ENCODE measurements at places on chromosomes 5 and 9.

DNA sequence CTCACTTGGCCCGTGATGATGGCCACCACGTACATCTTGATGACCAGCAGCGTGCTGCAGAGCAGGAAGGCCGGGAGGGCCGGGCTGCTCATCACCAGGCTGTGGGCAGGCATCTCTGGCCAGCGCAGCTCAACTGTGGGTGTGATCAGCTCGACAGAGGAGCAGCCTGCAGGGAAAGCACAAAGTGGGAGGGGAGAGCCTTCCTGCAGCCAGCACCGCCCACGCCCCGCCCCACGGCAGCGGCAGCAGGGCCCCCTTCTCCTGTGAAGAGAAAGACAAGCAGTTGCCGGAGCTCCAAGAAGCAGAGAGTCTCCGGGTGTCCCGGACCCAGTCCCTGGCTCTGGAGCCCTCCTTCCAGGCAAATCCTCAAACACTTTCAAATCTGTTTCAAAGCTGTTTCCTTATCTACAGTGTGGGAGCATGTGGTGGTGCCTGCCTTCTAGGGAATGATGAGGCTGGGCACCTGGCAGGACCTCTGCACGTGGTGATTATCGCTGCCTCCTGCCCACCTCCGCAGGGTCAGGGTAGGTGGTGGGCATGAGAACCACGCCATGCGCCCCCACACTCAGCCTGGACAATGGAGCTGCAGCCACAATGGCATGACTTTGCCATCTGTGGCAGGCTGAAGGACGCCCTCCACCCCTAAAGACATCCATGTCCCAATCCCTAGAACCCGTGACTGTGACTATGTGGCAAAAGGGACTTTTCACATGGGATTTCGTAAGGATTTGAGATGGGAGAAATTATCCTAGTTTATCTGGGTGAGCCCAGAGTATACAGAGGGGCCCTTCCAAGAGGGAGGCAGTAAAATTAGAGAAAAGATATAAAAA is at the start of gene PTGES:
TSS of gene PTGES (minus strand) at position 143 of the 830 bp plus-strand sequence. CDS start at position 113, 30 bp downstream.
- H3K36me3 ChIP-seq, result no peaks in the 10 kb centered on the region
- peaks cover 14% of the 10 kb centered on the region for H3K4me1 ChIP-seq
- peak; percentile 43 for DNase-seq
- peaks cover 7% of the 10 kb centered on the region for H3K27me3 ChIP-seq
- no peak within 1 kb of the TSS for H3K27ac ChIP-seq

- no peak overlapping the region for H3K27ac ChIP-seq
- H3K27me3 ChIP-seq, result no peaks in the 10 kb centered on the region
These were observed 32.5 kb upstream of the GNA14 start for GRCh38 chr9:77680581-77680980.

DNA sequence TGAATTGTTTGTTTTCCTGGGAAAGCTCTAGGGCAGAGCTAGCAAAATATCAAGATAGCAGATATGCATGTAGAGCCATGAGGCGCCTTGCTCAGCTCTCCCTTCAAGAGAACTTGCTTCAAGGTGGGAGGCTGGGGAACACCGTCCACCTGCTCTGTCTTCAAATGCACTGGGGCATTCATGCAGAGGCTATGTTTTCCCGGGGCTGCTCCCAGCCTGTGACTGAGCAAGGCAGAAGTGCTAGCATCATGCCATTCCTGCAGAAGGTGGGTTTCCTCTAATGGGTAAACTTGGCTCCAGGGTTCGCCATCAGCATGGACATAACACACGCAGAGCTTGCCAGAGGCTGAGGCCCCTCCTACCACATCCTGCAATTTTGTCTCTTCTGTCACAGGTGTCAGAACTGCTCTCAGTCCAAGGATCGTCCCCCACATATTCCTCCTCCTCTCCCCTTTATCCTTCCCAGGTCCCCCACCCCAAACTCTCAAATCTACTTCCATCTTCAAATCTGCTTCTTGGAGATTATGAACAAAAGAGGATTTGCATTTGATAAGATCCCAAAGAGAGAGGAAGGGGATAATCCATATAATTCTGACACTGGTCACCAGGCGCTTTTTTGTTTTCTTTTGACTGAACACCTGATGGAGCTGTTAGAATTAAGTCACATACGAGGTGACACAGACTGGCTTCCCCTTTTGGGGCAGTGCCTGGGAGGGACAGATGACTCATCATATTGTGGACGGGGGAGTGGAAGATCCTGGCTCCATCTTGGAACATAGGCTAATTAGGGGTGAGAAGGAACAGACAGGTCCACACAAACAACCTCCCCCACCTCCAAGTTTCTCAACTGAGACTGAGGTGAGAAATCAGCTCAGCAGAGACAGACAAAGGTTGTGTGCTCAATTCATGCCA is 85.0 kb upstream of the TAF11L2 start:
- no peak overlapping the region for H3K4me3 ChIP-seq
- no peaks in the 10 kb centered on the region for H3K36me3 ChIP-seq
- no peaks in the 10 kb centered on the region for H3K4me1 ChIP-seq
- DNase-seq, result no peak
- no peak overlapping the region for H3K27ac ChIP-seq

- H3K27me3 ChIP-seq, result no peaks in the 10 kb centered on the region
- H3K27ac ChIP-seq, result no peak overlapping the region
- no peak for DNase-seq
These were observed 111.3 kb upstream of the KCNN2 start for GRCh38 chr5:114250536-114250935.

- no peak overlapping the region for H3K4me3 ChIP-seq
- H3K27ac ChIP-seq, result no peak overlapping the region
- peaks cover 45% of the 10 kb centered on the region for H3K4me1 ChIP-seq
- peaks cover 21% of the 10 kb centered on the region for H3K27me3 ChIP-seq
These were observed 220.1 kb downstream of the PIK3R1 start for GRCh38 chr5:68435611-68436010.

GRCh38 chr9:89611425-89611824 is 6.6 kb downstream of the GADD45G start:
- no peak for DNase-seq
- H3K4me3 ChIP-seq, result no peak overlapping the region
- H3K27me3 ChIP-seq, result peaks cover 10% of the 10 kb centered on the region
- H3K4me1 ChIP-seq, result peaks cover 24% of the 10 kb centered on the region
- peaks cover 15% of the 10 kb centered on the region for H3K36me3 ChIP-seq

DNA sequence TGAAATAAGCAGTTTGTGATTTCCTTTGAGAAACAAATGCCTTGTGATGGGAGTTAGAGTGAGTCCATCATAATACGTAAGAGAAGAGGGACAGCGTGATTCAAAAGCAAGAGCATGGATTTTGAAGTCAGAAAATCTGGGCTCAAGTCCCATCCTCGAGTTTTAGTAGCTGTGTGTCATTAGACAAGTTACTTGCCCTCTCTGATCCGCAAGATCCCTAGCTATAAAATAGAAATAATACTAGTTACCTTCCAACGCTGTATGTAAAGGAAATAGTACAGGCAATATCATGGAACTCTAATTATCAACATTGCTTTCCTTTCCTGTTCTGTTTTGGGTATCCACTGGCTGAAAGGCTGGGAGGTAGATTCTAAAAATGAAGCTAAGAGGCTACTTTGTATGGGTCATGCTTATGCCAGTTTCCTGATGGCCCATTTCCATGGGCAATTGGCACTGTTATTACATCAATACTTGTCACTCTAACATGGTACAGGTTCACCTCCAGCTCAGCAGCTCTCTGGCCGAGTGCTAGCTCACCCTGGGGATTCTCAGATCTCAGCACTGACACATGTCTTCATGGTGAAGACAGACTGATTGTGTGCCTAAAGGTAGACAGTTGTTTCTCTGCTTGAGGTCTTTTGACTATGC is 241.7 kb upstream of the KLF4 start:
- no peaks in the 10 kb centered on the region for H3K27me3 ChIP-seq
- DNase-seq, result no peak
- no peaks in the 10 kb centered on the region for H3K4me1 ChIP-seq
- no peak overlapping the region for H3K27ac ChIP-seq
- no peak overlapping the region for H3K4me3 ChIP-seq
- no peaks in the 10 kb centered on the region for H3K36me3 ChIP-seq

GRCh38 chr9:78584589-78584988 is 287.7 kb downstream of the PSAT1 start:
- no peak overlapping the region for H3K27ac ChIP-seq
- DNase-seq, result no peak
- peaks cover 4% of the 10 kb centered on the region for H3K27me3 ChIP-seq
- no peak overlapping the region for H3K4me3 ChIP-seq
- no peaks in the 10 kb centered on the region for H3K36me3 ChIP-seq

- H3K27me3 ChIP-seq, result peaks cover 4% of the 10 kb centered on the region
- H3K36me3 ChIP-seq, result no peaks in the 10 kb centered on the region
- H3K4me1 ChIP-seq, result no peaks in the 10 kb centered on the region
- H3K4me3 ChIP-seq, result no peak overlapping the region
- no peak for DNase-seq
These were observed 33.3 kb downstream of the GLIS3 start for GRCh38 chr9:4266602-4267001.

GRCh38 chr9:107886826-107887225 is 397.3 kb upstream of the KLF4 start:
- H3K36me3 ChIP-seq, result no peaks in the 10 kb centered on the region
- no peak overlapping the region for H3K4me3 ChIP-seq
- H3K27ac ChIP-seq, result no peak overlapping the region
- H3K4me1 ChIP-seq, result no peaks in the 10 kb centered on the region

GRCh38 chr5:133205649-133206048 is 153.8 kb downstream of the HSPA4 start:
- H3K4me1 ChIP-seq, result no peaks in the 10 kb centered on the region
- no peaks in the 10 kb centered on the region for H3K36me3 ChIP-seq
- H3K27me3 ChIP-seq, result peaks cover 8% of the 10 kb centered on the region
- no peak for DNase-seq

DNA sequence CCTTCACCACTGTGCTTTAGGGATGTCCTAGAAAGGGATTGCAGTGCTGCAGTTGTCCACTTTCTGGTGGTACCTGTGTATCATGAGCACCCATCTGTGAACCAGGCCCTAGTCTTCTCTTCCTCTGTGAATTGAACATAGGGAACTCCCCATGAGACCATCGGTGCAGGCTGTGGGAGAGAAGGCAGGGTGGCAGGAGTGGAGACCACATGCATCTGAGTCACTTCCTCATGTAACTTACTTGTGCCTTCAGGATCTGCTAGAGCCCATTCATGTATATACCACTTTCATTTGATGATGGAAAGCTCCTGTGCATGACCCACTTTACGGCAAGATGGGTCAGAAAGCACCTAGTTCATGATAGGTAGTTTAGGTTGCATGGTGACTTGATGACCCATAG is 478.1 kb upstream of the CDH9 start:
- H3K36me3 ChIP-seq, result no peaks in the 10 kb centered on the region
- H3K27ac ChIP-seq, result no peak overlapping the region
- H3K27me3 ChIP-seq, result no peaks in the 10 kb centered on the region
- no peak for DNase-seq
- H3K4me1 ChIP-seq, result no peaks in the 10 kb centered on the region
- no peak overlapping the region for H3K4me3 ChIP-seq

- no peak for DNase-seq
- H3K4me1 ChIP-seq, result no peaks in the 10 kb centered on the region
These were observed 103.5 kb downstream of the RNF180 start for GRCh38 chr5:64269164-64269563.

DNA sequence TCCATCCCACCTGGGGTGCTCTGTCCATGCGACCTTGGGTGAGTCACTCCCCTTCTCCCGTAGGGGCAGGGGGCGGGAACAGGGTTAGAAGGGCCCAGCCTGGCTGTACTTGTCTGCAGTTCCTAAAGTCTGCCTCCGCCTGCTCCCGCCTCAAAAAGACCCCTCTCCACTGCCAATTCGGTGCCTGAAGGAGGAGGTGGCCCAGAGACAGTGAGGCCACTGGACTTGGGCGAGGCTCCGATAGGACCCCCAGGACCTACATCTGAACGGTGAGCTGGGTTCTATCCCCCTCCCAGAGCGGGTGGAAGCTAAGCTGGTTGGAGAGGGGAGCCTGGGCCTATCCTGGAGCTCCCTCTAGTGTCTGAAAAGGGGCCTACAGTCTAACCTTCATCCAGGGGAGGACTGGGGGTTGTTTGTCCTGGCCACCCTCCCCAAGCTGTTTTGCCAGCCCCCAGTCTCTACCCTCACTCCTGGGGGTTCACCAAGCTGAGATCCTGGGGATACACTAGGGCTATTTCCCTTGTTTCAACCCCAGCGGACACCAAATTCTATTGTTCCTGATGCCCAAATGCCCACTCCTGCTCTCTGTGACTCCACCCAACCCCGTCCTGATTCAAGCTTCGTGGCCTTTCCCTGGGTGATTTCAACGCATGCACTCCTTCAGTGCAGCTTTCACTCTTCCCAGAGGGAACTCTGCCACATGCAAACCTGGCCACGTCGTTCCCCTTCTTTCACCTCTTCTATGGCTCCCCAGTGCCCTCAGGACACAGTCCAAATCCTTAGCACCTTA is 6.1 kb upstream of the CRB2 start:
- H3K27me3 ChIP-seq, result peaks cover 7% of the 10 kb centered on the region
- peaks cover 2% of the 10 kb centered on the region for H3K4me1 ChIP-seq
- peak; percentile 44 for DNase-seq
- no peak overlapping the region for H3K4me3 ChIP-seq
- no peaks in the 10 kb centered on the region for H3K36me3 ChIP-seq

DNA sequence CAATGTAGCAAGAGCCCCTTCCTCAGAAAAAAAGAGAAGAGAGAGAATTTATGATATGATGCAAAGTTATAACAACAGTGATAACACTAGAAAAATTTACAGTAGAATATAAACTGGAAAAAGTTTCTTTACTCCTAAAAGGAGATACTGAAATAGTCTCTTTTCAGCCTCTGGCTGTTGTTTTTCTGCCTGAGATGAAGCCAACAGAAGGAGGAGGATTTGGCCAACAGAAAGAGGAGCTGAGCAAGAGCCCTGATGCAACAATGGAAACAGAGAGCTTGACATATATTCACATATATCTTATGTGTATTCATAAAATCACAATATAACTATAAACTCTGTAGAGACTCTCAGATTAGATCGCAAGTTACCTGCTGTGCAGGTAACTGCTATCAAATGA is 109.1 kb downstream of the INIP start:
- H3K4me3 ChIP-seq, result no peak overlapping the region
- DNase-seq, result no peak
- peaks cover 10% of the 10 kb centered on the region for H3K4me1 ChIP-seq
- no peaks in the 10 kb centered on the region for H3K36me3 ChIP-seq
- no peak overlapping the region for H3K27ac ChIP-seq

DNA sequence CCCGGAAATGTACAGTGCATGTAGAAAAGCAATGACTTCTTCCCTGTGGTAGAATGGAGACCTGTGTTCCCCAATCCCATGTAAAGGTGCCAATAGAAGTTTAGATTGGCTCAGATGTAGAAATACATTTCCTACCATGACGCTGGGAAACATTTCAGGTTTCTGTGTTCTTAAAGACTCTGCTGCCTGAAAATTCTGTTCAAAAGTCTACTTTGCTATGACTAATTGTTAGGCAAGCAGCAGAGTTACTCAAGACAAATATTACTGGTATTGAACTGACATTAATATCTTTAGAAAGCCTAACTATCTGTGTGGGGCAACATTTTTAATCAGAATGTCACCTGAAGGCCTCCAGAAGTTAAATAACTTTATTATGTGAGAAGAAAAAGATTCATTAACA is 75.5 kb upstream of the ELL2 start:
- H3K4me3 ChIP-seq, result no peak overlapping the region
- DNase-seq, result no peak
- no peaks in the 10 kb centered on the region for H3K36me3 ChIP-seq
- no peak overlapping the region for H3K27ac ChIP-seq
- no peaks in the 10 kb centered on the region for H3K27me3 ChIP-seq
- no peaks in the 10 kb centered on the region for H3K4me1 ChIP-seq

Data from activated T-helper 2 cell treated with anti-CD3 and anti-CD28 coated beads, Interferon-gamma antibody, Interleukin-2, Interleukin-4, amounts not matched to agents 10 μg/mL and 5 μg/mL and 100 μg/mL, durations not matched to agents 14 hours and 24 hours and 36 hours (primary cell).